Upper lobe of right lung (tissue), 1 donor: ENCODE measurements at places on chromosomes 11 and 22. TPM values are rescaled to one million over a fixed set of nuclear protein-coding genes. Genes with fewer than 3 reads are reported as not detected.

DNA sequence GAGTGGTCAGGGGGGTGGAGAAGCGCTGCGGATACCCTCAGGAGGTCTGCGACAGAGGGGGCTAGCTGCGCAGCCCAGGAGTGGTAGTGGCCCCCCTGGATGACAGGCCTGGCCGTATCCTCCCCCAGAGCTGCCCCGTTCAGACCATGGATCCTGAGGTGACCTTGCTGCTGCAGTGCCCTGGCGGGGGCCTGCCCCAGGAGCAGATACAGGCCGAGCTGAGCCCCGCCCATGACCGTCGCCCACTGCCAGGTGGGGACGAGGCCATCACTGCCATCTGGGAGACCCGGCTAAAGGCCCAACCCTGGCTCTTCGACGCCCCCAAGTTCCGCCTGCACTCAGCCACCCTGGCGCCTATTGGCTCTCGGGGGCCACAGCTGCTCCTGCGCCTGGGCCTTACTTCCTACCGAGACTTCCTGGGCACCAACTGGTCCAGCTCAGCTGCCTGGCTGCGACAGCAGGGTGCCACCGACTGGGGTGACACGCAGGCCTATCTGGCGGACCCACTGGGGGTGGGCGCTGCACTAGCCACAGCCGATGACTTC is 505 bp downstream of the NUDT22 start:
- H3K4me1 ChIP-seq: peaks cover 40% of the 10 kb centered on the region
- peak; percentile 87 for DNase-seq
- no peaks in the 10 kb centered on the region for H3K27me3 ChIP-seq
- peak overlapping the region; percentile 93 for H3K27ac ChIP-seq

DNA sequence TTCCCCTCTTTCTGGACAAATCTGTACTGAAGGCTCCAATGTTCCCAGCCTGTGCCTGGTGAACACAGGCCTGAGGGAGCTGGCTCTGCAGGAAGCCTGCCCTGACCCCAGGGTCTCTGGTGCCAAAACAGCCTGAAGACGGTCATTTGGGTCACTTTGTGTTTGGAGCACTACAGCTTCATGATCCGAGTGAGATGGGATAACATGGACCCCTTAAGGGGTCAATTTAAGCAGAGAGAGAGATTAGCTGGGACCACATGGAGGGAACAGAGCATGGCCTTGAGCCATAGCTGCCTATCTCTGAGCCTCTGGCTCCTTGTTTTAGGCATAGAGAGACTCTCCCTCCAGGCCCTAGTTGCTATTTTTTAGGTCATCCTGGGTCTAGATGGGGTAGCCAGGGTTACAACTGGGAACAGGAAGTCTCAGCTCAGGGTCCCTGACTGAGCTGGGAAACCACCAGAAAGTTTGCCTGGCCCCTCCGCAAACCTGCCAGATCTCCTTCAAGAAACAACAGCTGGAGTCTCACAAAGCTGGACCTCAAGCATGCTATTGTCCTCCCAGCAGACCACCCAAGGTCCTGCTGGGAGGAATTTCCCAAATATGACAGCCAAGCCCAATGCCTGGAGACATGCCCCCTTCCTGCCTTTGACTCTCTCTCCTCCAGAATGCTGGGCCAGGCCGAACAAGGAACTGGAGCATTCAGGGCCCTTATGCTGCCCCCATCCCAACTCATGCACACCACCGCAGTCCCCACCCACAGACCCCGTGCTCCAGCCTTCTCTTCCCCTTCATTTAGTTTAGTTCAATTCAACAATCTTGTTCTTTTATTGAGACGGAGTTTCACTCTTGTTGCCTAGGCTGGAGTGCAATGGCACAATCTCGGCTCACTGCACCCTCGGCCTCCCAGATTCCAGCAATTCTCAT is 4.0 kb downstream of the SLCO2B1 start:
- peaks cover 15% of the 10 kb centered on the region for H3K4me1 ChIP-seq
- no peaks in the 10 kb centered on the region for H3K27me3 ChIP-seq
- H3K36me3 ChIP-seq: peaks cover 8% of the 10 kb centered on the region
- peak overlapping the region; percentile 51 for H3K27ac ChIP-seq

- no peaks in the 10 kb centered on the region for H3K4me1 ChIP-seq
- no peaks in the 10 kb centered on the region for H3K27me3 ChIP-seq
- H3K36me3 ChIP-seq: no peaks in the 10 kb centered on the region
- H3K4me3 ChIP-seq: no peak overlapping the region
- DNase-seq: no peak
These were observed 52.8 kb upstream of the RRAS2 start for GRCh38 chr11:14411818-14412217.

- peaks cover 30% of the 10 kb centered on the region for H3K4me1 ChIP-seq
- no peak overlapping the region for H3K27ac ChIP-seq
- no peak overlapping the region for H3K4me3 ChIP-seq
- peak; percentile 60 for DNase-seq
- no peaks in the 10 kb centered on the region for H3K36me3 ChIP-seq
- no peaks in the 10 kb centered on the region for H3K27me3 ChIP-seq
These were observed 1.4 kb upstream of the OSBPL5 start for GRCh38 chr11:3166268-3167142.

- peak; percentile 68 for DNase-seq
- H3K4me1 ChIP-seq: no peaks in the 10 kb centered on the region
- no peak overlapping the region for H3K27ac ChIP-seq
- peaks cover 6% of the 10 kb centered on the region for H3K27me3 ChIP-seq
These were observed 378.0 kb downstream of the NTM start for GRCh38 chr11:131748151-131749050.

GRCh38 chr11:22337596-22338485 is at the start of gene SLC17A6:
TSS of gene SLC17A6 (plus strand) at chr11:22338381. CDS start at chr11:22338534, 153 bp downstream.
- no peak within 1 kb of the TSS for H3K27ac ChIP-seq
- no peak within 1 kb of the TSS for H3K4me3 ChIP-seq
- peaks cover 55% of the 10 kb centered on the region for H3K27me3 ChIP-seq

Gene OR8K3
- not detected for total RNA-seq

Gene NOX4
- 2.7 TPM for total RNA-seq
